ENCODE measurements at places on chromosomes 6 and 20. TPM values are rescaled to one million over a fixed set of nuclear protein-coding genes. Genes with fewer than 3 reads are reported as not detected.

CST4 gene
- total RNA-seq = not detected

KAT14 gene
- total RNA-seq = 8.4 TPM

CCDC167 gene
- total RNA-seq = 24.0 TPM

LY6G6C gene
- 0.66 TPM for total RNA-seq

DSP gene
- 468 TPM for total RNA-seq

CLPSL1 gene
- not detected for total RNA-seq

GRCh38 chr20:63501818-63502670, 3.2 kb upstream of the EEF1A2 start:
- no peaks in the 10 kb centered on the region for H3K4me1 ChIP-seq
- H3K36me3 ChIP-seq = no peaks in the 10 kb centered on the region
- H3K4me3 ChIP-seq = no peak overlapping the region
- H3K27ac ChIP-seq = no peak overlapping the region

GRCh38 chr20:45946149-45946970, 11.9 kb downstream of the PCIF1 start:
- no peak overlapping the region for H3K27ac ChIP-seq
- H3K4me1 ChIP-seq = peaks cover 4% of the 10 kb centered on the region
- H3K36me3 ChIP-seq = peaks cover 36% of the 10 kb centered on the region
- peak; percentile 23 for DNase-seq

DNA sequence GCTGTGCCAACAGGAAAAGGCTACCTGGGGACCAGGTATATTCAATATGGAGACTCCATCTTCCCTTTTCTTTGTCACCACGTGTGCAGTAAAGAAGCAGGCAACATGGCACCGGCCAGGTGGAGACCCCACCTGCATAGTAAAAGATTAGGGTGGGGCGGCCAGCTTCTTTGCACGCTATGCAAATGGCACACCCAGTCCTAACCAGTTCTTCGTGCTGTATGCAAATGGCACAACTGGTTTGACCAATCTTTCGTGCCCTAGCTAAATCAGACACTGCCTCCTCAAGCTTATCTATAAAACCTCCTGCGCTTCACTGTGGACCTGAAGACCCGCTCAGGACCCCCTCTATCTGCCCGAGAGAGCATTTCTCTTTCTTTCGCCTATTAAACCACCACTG, 88.8 kb upstream of the EZR start:
- H3K4me3 ChIP-seq = no peak overlapping the region
- H3K27me3 ChIP-seq = no peaks in the 10 kb centered on the region
- DNase-seq = no peak
- H3K36me3 ChIP-seq = no peaks in the 10 kb centered on the region

DNA sequence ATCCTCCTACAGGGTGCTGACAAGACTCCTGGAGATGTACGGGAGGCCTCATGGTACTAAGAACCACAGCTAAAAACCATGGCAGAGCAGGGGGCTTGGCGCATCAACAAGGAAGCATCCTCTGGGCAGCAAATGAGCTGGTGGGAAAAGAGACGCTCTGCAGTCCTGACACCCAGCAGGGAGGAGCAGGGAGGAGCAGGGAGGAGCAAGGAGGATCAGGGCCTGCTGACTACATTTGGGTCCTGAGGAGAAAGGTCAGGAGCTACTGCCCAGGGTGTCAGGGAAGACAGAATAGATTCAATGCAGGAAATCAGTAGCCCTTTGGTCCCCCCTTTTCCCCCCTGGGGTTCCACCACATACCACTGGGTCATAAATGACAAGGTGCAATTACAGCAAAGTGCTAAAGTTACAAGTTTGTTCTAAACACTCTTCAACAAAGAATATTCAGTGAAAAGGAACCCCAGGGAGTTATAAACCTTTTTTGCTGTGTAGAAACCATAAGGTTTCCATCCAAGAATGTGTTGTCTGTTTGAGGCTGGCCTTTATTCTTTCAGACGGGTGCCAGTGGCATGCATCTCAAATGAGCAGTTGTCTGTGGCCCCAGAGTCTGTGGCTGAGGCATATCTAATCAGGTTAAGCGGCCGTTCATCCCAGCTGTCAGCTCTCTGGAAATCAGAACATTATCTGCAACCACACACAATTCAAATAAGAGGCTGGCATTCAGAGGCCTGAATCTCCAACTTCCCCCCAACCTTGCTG, 325.0 kb downstream of the CDC5L start:
- no peak overlapping the region for H3K27ac ChIP-seq
- peak; percentile 63 for DNase-seq
- H3K27me3 ChIP-seq = no peaks in the 10 kb centered on the region
- no peaks in the 10 kb centered on the region for H3K36me3 ChIP-seq
- no peaks in the 10 kb centered on the region for H3K4me1 ChIP-seq

DNA sequence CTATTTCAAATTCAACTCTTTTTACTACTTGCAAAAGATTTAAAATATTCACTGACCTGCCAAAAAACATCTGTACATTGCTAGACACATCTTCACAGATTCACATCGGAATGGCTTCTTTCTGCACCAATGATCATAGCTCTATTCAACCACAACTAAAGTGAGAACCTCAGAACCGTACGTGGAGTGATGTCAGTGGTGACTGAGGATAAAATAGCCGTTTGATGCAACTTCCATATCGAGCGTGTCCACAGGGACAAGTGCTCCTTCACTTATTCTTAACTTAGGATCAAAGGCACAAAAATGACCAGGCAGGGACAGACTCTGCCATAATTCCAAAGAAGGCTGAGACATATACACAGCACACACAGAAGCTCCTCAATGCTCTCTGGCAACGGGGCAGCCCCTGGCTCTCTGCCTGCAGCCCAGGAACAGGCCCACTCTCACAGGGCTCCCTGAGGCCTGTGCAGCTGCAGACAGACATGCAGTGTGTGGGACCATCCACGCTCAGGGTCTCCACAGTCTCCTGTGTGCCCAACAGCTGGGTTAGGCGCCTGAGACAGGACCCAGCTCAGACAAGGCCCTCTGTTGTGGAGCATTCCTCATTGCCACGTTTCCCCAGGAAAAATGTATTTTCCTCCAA, 22.8 kb downstream of the FYN start:
- no peaks in the 10 kb centered on the region for H3K27me3 ChIP-seq
- H3K4me3 ChIP-seq = no peak overlapping the region
- H3K36me3 ChIP-seq = no peaks in the 10 kb centered on the region
- no peak overlapping the region for H3K27ac ChIP-seq

- no peaks in the 10 kb centered on the region for H3K36me3 ChIP-seq
- no peak overlapping the region for H3K4me3 ChIP-seq
- no peak overlapping the region for H3K27ac ChIP-seq
Observed at GRCh38 chr20:9236458-9236857, 167.6 kb downstream of the PLCB4 start.

GRCh38 chr6:5123296-5124143, 38.4 kb downstream of the PPP1R3G start:
- no peaks in the 10 kb centered on the region for H3K27me3 ChIP-seq
- no peak for DNase-seq
- H3K36me3 ChIP-seq = no peaks in the 10 kb centered on the region
- peaks cover 20% of the 10 kb centered on the region for H3K4me1 ChIP-seq
- no peak overlapping the region for H3K4me3 ChIP-seq
